ENCODE measurements at places on chromosomes 2 and 18.
A peak's percentile ranks its signal among the peaks of the same experiment; 100 is the strongest.

DNA sequence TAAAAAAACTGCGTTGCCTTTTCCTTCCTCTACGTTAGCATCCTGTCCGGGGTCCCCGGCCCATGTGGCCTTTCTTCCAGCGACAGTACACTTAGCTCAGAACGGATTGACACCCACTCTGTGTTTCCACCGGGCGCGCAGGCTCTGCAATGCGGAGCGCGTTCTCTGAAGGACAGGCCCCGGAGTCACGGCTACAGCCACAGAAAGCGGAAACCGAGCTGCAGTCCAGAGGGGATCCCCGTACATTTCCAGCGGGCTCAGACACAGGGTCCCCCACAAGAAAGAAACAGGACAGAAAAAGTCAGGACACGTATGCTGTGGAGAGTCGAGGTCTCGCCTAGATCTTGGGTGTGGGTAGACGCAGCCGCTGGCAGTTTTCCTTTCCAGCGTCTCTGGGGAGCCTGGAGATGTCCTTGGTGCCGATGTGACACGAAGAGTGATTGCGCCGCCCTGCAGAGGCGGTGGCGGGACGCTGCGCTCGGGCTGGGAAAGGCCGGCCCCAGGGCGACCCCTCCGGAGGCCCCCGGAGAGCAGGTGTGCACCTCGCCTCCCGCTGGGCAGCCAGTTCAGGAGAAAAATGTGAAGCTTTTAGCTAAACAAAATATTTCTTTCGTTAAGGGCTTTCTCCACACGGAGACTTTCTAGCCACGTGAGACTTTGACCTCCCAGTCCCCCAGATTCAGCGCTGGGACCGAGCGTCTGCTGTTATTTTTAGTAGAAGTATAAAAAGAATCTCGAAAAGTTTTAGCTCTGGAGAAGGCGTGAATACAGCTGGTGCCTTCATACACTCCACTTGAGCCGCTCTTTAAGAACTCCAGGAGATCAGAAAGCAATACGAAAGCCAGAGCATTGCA lies 1.3 kb upstream of the ACKR3 start:
- no peak for DNase-seq

DNA sequence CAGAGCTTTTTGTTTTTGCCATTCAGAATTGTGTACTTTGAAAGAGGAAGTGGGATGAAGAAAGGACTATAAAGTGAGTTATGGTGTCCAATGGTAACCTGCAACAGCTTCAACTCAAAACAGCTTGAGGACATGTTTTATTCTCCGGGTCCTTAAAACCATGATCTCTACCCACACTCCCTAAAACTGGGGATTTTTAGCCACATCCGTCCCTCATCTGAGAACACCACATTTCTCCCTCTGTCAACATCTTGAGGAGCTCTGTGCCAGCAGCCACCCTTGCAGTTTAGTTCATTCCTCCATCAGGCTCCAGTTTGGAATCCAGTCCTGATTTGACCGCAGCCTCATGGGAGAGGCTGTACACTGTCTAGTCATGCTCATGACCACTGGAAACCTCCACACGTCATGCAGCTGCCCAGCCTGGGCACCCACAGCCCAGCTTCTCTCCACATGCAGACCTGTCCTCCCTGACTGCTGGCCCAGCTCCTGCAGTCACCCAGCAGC lies 62.6 kb downstream of the C18orf63 start:
- DNase-seq = no peak

DNA sequence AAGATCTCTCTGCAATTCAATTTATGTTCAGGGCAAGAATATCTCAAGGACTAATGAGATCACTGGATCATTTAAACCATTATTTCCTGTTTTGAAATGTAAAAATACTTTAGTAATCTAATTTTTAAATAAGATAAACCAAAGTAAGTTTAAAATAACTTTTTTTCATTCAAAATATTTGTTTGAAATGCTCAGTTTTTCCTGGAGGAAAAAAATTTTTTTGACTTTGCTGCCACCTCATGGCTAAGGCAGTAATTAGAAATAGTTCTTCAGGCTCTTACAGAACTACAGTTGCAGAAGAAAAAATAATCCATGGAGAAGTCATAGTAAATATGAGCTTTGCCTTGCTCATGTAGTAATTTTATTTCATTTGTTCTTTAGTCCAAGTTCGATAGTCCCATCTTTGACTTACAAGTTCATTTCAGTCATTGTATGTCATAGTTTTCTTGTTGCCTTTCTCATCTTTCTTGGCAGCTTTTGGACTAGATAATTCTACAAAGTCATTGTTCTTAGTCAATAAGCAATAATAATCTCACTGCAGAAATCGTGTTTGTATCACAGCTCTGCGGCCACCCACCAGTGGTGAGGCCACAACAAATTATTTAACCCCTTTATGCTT lies 127.4 kb downstream of the DPP4 start:
- peak; percentile 28 for DNase-seq

GRCh38 chr2:141508086-141508752 lies 622.6 kb downstream of the LRP1B start:
- no peak for DNase-seq

DNA sequence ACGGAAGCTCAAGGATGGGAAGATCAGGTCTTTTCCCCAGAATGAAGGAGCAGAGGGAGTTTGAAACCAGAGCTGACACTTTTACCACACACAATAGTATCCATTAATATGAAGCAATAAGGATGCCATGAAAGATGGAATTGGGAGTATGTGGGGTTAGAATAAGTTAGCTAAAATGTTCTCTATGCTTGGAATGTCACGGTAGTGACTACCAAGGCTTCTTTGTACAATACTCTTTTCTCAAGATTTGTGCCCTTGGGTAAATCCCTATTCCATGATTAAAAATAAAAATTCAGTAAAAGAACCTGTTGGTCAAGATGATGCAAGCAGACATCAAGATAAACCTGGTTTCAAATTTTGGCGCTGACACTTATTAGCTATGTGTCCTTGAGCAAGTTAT lies 75.0 kb downstream of the NRXN1 start:
- DNase-seq = no peak

- DNase-seq = no peak
Observed at GRCh38 chr18:76953156-76953555, 130.8 kb downstream of the ZNF236 start.

All from NCI-H460 (cell line).